ENCODE measurements at places on chromosomes 3 and 15.

- no peak for DNase-seq
These were observed 292.9 kb upstream of the RORA start for GRCh38 chr15:61521953-61522352.

- DNase-seq: no peak
These were observed 15.1 kb upstream of the CBLB start for GRCh38 chr3:105883798-105884377.

GRCh38 chr3:184583578-184584451 lies 22.2 kb downstream of the EPHB3 start:
- DNase-seq: no peak

- no peak for DNase-seq
These were observed 97.8 kb upstream of the MEF2A start for GRCh38 chr15:99467853-99468464.

- no peak for DNase-seq
These were observed 34.4 kb downstream of the FSIP1 start for GRCh38 chr15:39748276-39748675.

- no peak for DNase-seq
These were observed 21.2 kb upstream of the GRIP2 start for GRCh38 chr3:14561051-14561960.

DNA sequence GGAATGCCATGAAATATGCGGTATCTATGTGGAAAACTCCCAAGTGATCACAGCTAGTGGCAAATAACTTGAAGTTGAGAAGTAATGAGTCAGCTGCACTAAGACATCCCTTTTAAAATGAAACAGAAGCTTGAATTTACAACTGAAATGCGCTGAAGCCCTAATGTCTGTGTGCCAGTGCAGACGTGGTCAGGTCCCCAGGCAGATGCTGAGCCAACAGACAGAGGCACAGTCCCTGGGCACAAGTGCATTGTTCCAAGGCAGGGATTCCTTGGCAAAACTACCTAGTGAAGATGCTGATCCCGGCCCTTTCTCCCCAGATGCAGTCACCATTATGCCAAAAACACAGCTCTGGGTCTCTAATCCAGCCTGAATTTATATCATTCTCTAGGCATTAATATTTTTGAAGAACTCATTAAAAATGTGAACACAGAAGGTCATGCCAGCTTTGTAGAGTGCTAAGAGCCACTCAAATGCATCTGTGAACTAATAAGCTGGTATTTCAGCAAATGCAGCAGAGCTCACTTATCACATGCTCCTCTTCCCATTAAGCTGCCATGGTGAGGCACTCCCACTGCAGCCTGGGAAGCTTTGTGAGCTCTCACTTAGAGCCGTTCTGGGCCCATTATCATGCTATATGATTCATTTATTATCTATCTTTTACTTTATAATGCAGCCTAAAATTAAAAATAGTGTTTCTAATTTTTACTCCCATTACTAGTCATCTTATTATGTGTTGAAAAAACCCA lies 200.1 kb downstream of the GABRB3 start:
- DNase-seq: no peak

DNA sequence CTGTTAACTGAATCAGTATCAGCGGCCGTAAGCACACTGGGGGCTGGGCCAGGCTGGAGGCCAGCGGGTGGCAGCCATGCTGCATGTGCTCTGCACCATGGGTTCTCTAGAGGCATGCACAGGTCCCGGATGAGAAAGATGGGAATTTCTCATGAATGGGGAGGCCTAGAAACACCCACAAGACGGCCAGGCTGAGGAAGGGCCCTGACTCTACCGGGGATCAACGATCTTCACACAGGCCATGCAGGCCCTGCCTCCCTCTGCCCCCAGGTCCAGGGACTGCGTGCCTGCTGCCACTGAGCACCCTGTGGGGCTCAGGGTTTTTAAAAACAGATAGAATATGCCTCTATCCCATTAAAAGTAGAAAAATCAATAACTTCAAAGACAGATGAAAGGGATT lies 32.7 kb downstream of the SLC41A3 start:
- DNase-seq: no peak

DNA sequence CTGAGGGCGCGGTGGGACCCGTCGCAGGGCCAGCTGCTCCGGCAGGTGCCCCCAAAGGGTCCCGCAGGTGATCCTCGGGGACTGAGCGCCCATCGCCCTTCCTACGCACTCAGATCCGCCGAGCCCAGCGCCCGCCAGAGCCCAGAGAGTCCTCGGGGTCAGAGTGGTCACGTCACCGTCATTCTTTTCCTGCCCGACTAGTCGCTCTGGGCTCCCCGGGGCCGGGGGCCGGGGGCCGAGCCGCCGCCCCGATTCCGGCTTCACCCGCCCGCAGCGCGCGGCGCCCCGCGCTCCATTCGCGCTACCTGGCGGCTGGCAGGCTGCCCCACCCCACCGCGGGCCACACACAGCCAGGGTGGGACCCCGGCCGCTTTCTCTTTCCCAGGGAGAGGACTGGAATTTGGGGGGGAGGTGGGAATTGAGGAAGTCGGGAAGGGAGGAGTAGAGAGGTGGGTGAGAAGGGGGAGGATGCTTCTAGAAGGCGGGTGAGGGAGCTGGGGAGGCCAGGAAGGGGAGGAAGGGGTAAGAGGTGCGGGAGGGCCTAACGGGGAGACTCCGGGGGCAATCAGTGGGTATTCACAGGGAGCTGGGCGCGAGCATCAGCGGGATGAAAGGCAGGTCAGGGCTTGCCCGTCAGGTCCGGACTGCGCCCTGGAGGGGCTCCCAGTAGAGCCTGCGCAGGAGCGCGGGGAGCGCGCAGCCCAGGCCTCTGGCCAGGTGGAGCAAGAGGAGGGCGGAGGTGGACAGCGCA lies 36.1 kb upstream of the EPHB3 start:
- DNase-seq: no peak

DNA sequence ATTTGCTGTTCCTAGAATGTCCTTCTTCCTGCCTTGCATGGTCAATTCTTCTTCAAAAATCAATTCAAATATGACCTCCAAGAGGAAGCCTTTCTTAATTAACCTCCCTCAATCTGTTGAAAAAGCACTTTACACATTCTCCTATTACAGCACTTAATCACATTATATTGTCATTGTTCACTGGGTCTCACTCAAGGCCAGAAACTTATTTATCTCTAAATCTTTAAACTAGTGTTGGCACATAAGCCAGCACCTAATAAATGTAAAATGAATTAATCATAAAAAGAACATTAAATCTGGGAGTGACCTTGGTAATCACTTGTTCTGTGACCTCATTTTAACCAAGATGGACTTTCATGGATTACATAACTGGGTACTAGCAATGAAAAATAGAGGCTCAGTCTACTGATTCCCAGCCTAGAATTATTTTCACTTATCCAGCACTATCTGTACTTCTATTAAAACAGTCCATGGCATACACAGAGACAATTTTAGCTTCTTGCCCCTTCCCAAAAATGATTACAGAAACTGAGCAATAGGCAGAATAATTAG lies 22.1 kb downstream of the MSL2 start:
- DNase-seq: no peak

GRCh38 chr3:86954747-86955146 lies 36.2 kb downstream of the VGLL3 start:
- DNase-seq: no peak

DNA sequence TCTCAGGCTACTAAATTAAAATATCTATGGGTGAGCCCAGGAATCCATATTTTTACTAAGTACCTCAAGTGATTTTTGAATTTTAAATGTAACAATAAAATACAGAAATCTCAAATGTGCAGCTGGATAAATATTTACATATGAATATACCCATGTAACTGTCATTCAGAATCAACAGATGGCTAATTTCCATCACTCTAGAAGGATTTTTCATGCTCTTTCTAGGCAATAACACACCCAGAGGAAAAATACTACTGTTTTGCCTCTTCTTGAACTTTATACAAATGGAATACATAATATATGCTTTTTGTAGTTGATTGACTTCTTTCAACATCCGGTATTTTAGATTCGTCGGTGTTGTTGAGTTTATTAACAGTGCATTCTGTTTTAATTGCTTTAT lies 601.3 kb upstream of the NECTIN3 start:
- DNase-seq: no peak

- DNase-seq: no peak
These were observed 6.9 kb downstream of the MUC13 start for GRCh38 chr3:124927574-124928045.

DNA sequence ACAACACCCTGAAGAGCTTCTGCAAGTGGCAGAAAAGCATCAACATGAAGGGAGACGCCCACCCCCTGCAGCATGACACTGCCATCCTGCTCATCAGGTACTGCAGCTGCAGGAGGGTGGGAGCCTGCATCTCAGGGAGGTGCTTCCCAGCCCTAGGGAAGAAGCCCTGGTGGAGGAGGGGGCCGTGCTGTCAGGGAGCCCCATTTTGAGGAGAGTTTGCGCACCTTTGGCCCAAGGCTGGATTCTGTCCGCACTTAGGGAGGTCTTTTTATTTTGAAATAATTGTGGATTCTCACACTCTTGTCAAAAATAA lies 42.1 kb downstream of the SAXO2 start:
- no peak for DNase-seq

DNA sequence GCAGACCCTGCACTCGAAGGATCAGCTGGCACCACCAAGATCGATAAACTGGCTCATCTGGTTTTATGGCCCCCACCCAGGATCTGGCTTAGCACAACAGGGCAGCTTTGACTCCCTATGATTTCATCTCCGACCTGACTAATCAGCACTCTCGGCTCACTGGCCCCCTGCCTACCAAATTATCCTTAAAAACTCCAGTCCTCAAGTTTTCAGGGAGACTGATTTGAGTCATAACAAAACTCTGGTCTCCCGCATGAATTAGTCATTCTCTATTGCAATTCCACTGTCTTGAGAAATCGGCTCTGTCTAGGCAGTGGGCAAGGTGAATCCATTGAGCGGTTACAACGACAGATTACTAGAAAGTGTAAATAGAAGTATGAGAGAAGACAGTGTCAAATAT lies 521.9 kb upstream of the RGMA start:
- DNase-seq: no peak

DNA sequence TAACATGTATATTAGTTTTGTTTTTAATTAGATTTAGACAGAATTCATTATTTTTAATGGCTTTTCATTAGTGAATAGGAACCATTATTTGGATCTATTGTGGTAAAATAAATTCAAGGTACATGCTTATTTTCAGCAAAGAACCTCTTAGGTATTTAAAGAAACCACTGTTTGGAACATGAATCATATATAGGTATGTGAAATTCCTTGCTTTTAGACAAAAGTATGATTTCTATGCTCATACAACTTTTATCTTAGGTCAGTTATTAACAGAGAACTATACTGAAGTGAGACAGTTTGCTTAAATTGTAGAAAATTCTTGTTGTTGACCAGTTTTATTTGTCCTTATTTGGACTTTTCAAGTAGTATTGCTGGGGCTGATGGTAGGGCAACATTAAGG lies 389.9 kb downstream of the FEZF2 start:
- no peak for DNase-seq

- DNase-seq: no peak
These were observed 38.2 kb downstream of the TPM1 start for GRCh38 chr15:63080634-63081250.

GRCh38 chr3:188760408-188760807 lies 411.4 kb upstream of the TPRG1 start:
- no peak for DNase-seq

GRCh38 chr3:124730941-124731297 lies 667 bp downstream of the UMPS start:
- no peak for DNase-seq

GRCh38 chr3:29583861-29584260 lies 303.0 kb downstream of the RBMS3 start:
- DNase-seq: no peak

GRCh38 chr15:92806763-92807162 lies 93.4 kb upstream of the CHD2 start:
- DNase-seq: no peak

GRCh38 chr15:57806003-57806402 lies 99.5 kb downstream of the POLR2M start:
- DNase-seq: no peak

DNA sequence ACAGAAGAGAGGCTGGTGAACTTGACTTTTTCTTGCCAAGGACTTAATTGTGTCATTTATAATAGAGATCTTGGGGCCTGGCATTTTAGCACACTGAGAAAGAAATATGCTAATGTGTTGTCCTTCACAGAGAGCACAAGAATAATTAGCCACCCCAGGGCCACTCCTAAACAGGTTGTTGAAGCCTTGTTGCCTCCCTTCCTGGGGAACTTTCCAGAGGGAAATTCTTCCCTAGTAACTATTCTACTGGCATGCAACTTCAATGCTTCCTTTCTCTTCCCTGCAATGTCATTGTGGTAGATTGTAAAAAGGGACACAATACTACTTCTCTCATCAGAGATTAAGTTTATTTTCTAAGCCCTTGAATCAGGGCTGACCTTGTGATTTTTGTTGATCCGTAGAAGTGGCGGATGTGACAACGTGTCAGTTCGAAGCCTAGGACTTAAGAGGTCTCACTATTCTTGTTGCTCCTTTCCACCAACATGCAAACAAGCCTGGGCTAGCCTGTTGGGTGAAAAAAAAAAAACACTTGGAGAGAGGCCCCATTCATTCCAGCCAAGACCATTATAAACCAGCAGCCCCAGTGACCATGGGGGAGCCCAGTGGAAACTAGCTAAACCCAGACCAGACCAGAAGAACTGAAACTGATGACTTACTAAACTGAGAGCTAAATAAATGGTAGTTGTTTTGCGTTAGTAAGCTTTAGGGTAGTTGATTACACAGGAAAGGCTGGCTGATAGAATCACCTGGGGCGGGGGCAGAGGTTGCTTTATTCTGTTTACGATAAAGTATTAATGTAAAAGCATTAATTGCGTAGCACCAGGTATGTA lies 287.2 kb downstream of the SHQ1 start:
- no peak for DNase-seq

- no peak for DNase-seq
These were observed 13.9 kb downstream of the TRH start for GRCh38 chr3:129988429-129988828.

DNA sequence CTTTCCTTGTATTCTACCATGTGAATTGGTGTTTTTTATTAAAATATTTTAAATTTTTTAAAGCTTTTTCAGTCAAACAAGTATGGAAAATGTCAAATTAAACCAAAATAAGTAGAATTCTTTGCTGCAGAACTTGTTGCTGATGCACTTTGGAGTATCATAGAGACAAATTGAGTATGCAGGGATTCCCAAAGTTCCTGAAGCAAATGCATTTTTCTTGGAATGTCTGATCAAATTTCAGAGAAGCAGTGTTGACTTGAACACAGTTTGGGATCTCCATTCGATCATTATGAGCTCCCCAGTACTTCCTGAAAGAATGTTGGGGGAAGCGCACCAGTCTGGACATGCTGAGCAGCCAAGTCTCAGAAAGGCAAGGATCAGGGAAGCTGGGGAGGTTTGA lies 517.8 kb upstream of the CFAP20DC start:
- no peak for DNase-seq

All from HFF-Myc (cell line).